Fibroblast of skin of back (primary cell): ENCODE measurements at places on chromosomes 4 and X.

DNA sequence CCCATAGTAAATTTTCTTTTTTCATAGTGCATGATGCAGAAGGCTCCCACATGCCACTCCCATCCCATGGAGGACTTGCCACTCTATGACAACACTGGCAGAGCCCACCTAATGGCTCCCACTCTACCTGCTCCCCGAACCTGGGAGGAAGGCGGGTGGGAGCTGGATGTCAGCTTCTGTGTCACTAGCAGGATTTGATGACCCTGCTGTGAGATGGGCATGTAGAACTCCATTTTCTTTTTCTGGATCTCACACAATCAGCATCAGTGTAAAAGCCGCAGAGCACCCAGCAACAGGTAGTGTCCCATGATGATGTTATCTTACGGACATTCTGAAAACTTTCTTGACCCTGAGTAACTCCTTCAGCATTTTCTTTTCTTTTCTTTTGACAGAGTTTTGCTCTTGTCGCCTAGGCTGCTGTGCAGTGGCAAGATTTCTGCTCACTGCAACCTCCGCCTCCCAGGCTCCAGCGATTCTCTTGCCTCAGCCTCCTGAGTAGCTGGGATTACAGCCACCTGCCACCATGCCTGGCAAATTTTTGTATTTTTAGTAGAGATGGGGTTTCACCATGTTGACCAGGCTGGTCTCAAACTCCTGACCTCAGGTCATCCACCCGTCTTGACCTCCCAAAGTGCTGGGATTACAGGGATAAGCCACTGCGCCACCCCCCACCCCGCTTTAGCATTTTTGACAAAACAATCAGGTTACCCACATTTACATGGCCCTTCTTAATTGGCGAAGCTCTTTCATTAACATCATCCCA lies 15.0 kb upstream of the ADH1A start:
- DNase-seq = no peak

DNA sequence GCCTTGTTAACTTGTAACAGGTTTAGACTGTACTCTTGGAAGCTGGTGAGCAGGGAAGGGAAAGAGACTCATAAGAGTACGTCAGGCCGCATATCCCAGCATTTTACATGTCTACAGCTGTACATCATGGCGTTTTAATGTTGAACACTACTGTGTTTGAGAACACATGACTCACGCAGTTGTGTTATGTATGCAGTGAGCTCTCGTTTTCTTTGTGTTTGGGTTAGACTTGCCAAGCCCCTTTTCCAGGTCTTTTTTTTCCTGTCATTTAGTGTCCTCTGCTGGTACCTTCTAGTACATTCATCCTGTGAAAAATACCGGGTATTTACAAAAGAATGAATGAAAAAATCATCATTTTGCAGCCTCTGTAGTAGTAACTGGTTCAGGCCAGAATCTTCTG lies 35.3 kb downstream of the SMS start:
- DNase-seq = peak; percentile 72

- DNase-seq = no peak
Measured at GRCh38 chrX:10106806-10107205, 50.0 kb upstream of the CLCN4 start.

DNA sequence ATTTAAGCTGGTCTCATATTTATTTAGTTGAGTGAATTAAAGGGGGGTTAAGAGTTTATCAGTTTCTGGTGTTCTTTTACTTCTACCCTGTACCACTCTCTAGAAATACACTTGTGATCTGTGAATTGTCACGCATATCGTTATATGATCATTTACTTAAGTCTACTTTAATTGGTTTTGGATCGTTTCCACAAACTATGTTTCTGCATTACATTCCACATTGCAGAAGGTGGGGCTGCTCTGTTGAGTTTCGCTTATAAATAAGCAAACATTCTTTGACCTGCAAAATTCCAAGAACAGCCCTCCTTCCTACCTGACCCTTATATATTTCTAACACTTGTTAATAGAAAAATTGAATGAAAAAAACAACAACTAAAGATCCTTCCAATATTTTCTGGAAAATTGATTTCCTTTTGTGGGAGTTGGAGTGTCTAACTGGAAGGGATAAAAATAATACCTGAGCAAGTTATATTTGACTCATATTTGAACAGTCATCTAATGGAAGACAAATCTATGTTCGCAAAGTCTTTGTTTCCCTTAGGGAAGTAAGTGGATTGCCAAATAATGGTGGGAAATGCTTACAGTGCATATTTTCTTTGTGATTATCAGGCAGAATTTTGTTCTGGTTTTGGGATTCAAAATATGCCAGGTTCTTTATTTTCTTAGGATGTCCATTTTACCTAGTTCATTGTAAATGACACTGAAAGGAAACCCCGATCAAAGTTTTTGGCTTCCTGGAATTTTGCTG lies 152.7 kb downstream of the RELL1 start:
- DNase-seq = no peak

DNA sequence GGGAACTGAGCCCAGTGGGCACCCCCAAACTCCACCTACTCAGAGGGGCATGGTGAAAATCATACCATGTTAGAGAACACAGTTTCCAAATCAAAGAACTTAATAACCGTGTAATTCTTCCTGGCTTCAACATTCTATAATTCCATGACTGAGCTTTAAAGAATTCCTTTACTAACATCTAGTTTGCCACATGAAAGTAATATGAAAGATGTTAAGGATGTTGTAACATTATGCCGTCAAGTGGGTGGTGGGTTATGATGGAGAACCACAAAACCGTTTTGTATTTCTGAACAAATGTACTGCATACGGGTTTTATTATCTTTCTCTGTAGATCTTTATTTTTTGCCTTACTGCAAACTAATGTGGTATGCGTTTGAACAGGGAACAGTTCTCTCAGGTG lies 549.0 kb upstream of the MAGEB2 start:
- DNase-seq = peak; percentile 34

GRCh38 chr4:89000844-89001360 lies 56.1 kb downstream of the FAM13A start:
- peak; percentile 60 for DNase-seq

GRCh38 chr4:84327526-84327925 lies 171.6 kb downstream of the NKX6-1 start:
- no peak for DNase-seq

- DNase-seq = peak; percentile 44
Measured at GRCh38 chr4:120009731-120010130, 56.9 kb downstream of the MAD2L1 start.
